GM12878 (cell line): ENCODE measurements at places on chromosomes 2 and 18.

DNA sequence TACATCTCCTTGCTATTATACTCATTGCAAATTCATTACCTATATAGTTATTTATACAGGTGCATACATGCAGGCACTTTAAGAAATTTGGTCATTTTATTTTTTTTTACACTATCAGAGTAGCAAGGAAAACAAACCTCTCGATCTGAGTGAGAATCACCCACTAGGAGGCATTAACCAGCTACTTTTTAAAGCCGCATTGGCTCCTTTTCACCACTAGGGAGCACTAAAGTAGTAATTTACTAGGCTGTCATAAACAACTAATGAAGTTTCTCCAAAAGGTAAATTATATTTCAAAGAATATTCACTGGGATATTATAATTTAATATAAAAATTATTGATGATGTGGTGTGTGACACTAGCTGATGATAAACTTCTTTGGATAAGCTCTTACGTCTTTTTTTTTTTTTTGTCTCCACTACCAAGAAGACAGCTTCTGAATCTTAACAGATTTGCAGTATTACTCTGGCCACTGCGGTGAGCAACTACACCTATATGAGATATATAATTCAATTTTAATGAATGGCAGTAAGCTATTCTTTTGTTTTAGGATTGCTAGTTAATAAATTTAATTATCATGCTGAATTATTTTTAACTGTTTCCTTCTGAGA is 101.9 kb downstream of the NOL4 start:
- H3K4me1 ChIP-seq = no peaks in the 10 kb centered on the region
- H3K27ac ChIP-seq = no peak overlapping the region
- peak; percentile 17 for DNase-seq
- no peak overlapping the region for H3K4me3 ChIP-seq

DNA sequence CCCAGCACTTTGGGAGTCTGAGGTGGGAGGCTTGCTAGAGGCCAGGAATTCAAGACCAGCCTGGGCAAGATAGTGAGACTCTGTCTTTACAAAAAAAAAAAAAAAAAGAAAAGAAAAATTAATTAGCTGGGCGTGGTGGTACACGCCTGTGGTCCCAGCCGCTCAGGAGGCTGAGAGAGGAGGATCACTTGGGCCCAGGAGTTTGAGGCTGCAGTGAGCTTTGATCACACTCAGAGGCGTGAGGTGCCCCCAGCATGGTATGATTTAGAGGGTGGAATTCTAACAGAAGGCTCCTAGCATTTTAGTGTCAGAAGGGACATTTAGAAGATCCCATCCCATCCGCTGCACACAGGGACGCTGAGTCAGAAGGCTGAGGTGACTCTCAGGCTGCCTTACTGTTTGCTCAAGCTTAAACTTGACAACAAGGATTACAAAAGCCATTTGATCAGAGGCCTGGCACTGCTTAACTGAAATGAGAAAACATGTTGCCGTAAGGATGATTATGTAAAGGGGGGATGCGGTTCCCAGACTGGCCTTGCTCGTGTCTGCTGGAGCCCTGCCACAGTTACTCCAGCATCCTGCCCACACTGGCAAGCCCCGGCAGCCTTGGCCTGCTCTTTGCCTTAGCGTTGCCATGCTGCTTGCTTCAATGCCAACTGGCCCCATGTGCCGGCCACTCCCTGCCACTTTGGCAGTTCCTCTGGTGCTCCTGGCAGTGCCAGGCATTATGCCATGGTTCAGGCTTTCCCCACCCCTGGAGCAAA is 45.6 kb upstream of the SLC1A4 start:
- no peaks in the 10 kb centered on the region for H3K27me3 ChIP-seq
- no peak for DNase-seq
- no peak overlapping the region for H3K27ac ChIP-seq
- H3K4me1 ChIP-seq = peaks cover 63% of the 10 kb centered on the region
- no peaks in the 10 kb centered on the region for H3K36me3 ChIP-seq

DNA sequence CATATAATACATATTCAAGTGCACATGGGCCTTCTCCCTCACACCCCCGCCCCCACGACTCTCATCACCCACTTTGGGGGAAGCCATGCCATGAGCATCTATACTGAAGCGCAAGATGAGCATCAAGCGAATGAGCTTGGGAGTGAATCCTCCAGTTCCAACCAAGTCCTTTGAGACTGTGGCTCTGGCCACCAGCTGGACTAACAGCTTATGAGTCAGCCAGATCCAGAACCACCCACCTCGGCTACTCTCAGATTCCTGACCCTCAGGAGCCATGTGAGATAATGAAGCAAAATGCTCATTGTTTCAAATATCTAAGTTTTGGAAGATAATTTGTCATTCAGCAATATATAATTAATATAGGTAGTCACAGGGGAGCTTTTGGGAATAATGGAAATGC is 22.2 kb upstream of the IL1RL1 start:
- no peak overlapping the region for H3K4me3 ChIP-seq
- H3K36me3 ChIP-seq = no peaks in the 10 kb centered on the region
- no peaks in the 10 kb centered on the region for H3K27me3 ChIP-seq
- H3K27ac ChIP-seq = no peak overlapping the region
- H3K4me1 ChIP-seq = no peaks in the 10 kb centered on the region

- no peaks in the 10 kb centered on the region for H3K4me1 ChIP-seq
- H3K4me3 ChIP-seq = no peak overlapping the region
- no peaks in the 10 kb centered on the region for H3K27me3 ChIP-seq
- DNase-seq = no peak
- H3K36me3 ChIP-seq = no peaks in the 10 kb centered on the region
Observed at GRCh38 chr2:120476141-120476540, 130.2 kb downstream of the INHBB start.

DNA sequence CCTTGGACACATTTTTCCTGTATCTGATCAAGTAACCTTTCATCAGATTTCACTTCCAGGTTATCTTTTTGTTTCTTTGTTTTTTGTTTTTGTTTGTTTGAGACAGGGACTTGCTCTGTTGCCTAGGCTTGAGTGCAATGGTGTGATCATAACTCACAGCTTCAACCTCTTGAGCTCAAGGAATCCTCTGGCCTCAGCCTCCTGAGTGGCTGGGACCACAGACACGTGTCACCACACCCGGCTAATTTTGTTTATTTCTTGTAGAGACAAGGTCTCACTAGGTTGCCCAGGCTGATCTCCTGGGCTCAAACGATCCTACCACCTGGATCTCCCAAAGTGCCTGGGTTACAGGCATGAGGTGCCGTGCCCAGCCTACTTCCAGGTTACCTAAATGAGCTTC is 124.9 kb downstream of the L3MBTL4 start:
- DNase-seq = no peak
- no peaks in the 10 kb centered on the region for H3K27me3 ChIP-seq
- H3K36me3 ChIP-seq = no peaks in the 10 kb centered on the region
- no peaks in the 10 kb centered on the region for H3K4me1 ChIP-seq
- no peak overlapping the region for H3K27ac ChIP-seq
- no peak overlapping the region for H3K4me3 ChIP-seq

DNA sequence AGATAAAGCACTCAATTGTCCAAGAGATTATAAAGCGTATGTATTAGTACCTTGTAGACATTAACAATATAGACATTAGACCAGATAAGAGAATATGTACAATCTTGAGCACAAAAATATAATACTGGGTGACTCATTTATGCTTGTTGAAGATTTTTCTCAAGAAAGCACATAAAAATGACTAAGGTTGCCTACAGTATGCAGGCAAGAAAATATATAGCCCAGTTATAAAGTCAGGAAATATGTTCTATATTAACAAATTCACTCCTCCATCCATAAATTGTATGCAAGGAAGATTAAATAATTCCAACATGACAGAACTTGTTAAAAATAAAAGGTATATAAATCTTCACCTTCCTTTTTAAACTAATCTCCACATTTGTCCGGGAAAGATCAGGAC is 356.4 kb upstream of the SLC39A10 start:
- no peak overlapping the region for H3K4me3 ChIP-seq
- no peaks in the 10 kb centered on the region for H3K36me3 ChIP-seq
- no peaks in the 10 kb centered on the region for H3K4me1 ChIP-seq
- H3K27ac ChIP-seq = no peak overlapping the region
- no peaks in the 10 kb centered on the region; the same call in 1 of the 2 replicates for H3K27me3 ChIP-seq
- no peak for DNase-seq

- no peaks in the 10 kb centered on the region for H3K27me3 ChIP-seq
- no peak overlapping the region for H3K4me3 ChIP-seq
- DNase-seq = no peak
Observed at GRCh38 chr2:5705490-5705889, 13.3 kb downstream of the SOX11 start.
